ENCODE measurements at places on chromosomes 6 and 20.

DNA sequence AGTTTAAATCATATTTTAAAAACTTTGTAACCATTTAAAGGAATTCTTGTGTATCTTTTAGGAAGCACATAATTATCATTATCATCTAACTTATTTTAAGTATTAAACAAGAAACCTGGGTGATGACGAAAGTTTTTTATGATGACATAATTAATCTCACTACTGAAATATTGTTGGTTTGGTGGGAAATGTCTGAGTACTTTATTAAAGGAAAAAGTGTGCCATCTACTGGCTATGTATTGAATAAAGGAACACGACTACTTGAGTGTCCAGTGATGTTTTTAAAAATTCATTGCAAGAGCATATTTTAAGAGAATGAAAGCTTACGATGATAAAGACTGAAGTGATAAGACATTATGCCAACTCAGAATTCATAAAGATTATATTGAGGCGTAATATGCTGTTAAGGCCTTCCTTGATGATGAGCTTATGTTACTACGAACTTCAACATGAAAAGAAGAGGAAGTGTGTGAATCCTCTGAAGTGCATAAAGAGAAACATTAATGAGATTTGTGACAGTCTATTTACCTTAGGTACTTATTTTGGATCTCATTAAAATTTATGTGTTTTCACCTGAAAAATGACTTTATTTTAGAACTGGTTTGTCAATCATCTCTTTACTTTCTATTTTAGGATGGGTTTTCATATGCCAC lies 12.0 kb upstream of the TRMT11 start:
- DNase-seq, result no peak

GRCh38 chr6:14699803-14700601 lies 545.9 kb upstream of the JARID2 start:
- no peak for DNase-seq

- DNase-seq, result no peak
Measured at GRCh38 chr6:33799454-33800113, 4.2 kb downstream of the MLN start.

GRCh38 chr6:56231827-56232226 lies 15.6 kb downstream of the COL21A1 start:
- no peak for DNase-seq

DNA sequence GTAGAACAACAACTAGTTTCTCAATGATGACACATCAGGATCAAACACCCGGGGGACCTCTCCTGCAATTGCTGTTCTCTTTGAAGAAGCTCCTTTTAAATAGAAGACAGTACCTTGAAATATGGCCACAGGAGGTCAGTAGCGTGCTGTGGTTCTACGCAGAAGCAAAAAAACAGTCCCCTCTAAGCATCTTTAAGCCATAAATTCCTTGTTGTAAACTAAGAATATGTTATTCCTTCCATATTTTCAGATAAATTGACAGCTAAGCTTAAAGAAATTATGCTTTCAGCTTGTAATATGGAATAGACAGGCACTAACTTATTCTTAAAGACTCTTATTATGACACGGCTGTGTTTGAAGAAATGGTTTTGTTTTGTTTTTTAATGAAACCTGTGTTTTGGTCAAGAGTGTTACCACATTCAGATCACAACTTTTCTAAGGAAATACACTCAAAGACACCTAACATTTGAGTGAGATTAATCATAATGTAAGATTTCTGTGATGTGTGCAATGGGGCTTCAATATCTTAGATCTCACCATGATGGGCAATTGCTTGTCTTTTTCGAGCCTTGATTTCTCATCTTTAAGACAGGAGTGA lies 49.7 kb upstream of the IL20RA start:
- peak; percentile 81 for DNase-seq

DNA sequence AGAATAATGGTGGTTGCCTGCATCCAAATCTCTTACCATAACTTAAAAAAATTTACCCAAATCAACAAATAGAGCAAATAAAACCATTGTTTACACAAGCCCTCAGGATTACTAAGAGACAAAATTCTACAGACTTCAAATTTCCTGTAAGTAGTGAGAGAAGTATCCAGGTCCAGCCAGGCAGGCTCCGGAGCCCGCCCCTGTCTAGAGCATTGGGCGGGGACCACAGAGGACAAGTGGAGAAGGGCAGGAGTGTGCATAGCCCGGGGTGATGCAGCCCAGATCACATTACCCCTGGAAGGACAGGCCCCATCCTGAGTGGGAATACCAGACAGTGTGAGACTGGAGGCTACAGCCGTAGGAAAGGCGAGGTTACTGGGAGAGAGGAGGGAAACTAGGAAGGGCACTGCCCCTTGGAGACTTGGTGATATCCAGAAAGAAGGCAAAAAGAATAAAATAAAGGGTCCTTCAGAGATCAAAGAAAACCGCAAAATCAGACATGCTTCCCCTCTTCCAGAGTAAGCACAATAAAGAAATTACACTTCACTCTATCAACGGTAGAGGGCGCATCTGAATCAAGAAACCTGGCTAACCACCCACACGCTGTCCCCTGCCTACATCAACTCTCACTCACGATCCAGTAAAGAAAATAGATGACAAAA lies 26.6 kb downstream of the RIN2 start:
- DNase-seq, result peak; percentile 60

- no peak for DNase-seq
Measured at GRCh38 chr20:62684981-62685380, 23.7 kb upstream of the NTSR1 start.

DNA sequence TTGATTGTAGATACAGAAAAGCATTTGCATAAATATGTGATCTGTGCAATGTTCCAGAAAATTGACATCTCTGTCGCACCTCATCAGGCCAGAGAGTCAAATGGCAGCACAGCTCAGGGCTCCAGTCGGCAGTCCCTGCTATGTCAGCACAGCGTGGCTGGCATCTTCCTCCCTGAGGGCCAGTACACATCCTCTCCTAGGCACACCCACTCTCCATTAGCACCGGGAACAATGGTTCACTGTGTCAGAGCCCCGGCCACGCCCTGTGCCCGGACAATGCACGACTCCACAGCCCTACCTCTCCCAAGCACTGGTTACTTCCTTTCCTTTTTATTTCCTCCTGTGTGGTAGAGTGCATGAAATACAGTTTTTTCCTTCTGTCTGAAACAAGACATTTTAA lies 114.9 kb downstream of the FOXC1 start:
- peak; percentile 42 for DNase-seq

DNA sequence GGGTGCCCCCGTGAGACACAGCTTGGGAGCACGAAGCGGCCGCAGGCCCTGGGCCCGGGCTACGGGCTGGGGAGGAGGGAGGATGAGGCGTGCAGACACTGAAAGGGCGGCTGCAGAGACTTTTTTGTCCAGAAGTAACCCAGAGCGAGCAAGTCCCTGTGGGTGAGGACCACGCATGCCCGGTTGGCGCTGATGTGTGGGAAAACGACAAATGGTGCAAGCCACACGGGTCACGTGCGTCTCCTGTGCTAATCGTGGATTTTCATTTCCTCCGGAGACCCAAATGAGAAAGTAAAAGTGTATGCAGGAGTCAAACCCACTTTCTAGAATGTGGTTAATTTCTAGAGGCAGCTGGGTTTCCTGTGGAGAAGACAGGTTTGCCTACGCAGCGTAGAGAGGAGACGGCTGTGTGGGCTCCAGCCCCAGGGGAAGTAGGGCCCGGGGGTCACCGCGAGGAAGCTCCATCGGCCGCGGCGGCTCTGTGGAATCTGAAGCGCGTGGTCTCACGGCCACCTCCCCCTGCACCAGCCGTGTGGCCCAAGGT lies 19.0 kb downstream of the DLL1 start:
- DNase-seq, result no peak

- DNase-seq, result no peak
Measured at GRCh38 chr6:30227763-30228487, 14.7 kb upstream of the TRIM26 start.

DNA sequence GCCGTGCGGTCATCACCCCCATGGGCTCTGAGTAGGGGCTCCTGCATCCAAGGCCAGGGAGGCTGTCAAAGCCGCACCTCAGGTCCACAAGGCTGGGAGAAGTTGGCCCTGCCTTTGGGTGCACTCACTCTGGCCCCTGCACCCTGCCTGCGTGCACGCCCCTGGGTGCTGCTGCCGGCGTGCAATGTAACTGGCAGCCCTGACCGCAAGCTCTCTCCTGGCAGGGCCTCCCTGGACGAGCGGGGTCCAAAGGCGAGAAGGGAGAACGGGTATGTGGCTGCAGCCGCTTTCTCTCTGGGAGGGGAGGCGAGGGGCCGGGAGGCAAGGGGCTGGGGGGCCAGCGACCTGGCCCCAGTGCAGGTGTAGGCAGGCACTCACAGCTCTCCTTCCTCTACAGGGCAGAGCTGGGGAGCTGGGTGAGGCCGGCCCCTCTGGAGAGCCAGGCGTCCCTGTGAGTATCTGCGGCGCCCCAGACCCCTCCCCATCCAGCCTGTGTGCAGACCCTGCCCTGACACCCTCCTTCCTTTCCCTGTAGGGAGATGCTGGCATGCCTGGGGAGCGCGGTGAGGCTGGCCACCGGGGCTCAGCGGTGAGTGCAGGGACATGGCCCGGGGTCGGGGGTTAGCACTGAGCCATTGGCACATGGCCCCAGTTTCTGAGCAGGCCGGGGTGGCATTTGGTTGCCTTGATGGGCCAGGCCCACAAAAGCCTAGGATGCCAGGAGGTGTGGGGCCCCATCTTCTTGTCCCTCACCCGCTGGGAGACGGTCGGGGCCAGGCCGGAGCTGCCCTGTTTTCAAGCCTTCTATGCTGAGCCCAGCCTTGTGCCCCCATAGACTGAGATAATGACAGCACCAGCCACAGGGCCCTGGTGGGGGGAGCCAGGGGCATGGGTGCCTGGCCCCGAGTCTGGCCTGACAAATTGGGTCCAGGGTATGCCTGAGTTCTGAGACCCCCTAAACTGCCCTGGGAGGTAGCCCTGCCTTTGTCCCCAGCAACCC lies 12.7 kb downstream of the COL9A3 start:
- no peak for DNase-seq

GRCh38 chr6:11244387-11245126 lies 12.1 kb upstream of the NEDD9 start:
- DNase-seq, result no peak

- DNase-seq, result no peak
Measured at GRCh38 chr6:70045413-70045812, 179.1 kb downstream of the COL19A1 start.

Measured in lower leg skin (tissue), 4 donors.